ENCODE measurements at places on chromosomes 12 and 14.

DNA sequence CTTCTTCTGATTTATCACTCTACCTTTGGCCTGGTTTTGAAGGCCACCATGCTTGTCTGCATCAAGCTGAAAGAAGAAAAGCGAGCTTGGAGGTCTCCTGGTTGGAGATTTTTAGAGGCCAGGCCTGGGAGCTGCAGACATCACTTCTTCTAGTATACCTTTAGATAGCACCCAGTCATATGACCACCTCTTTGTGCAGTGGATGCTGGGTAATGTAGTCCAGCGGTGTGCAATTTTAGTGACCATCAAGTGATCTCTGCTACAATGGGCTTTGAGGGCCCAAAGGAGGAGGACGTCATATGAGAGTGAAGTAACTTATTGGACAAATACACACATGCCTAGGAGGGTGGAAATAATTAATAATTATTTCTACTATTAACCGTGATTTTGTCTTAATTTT is 15.2 kb upstream of the WNT5B start:
- no peak for DNase-seq

DNA sequence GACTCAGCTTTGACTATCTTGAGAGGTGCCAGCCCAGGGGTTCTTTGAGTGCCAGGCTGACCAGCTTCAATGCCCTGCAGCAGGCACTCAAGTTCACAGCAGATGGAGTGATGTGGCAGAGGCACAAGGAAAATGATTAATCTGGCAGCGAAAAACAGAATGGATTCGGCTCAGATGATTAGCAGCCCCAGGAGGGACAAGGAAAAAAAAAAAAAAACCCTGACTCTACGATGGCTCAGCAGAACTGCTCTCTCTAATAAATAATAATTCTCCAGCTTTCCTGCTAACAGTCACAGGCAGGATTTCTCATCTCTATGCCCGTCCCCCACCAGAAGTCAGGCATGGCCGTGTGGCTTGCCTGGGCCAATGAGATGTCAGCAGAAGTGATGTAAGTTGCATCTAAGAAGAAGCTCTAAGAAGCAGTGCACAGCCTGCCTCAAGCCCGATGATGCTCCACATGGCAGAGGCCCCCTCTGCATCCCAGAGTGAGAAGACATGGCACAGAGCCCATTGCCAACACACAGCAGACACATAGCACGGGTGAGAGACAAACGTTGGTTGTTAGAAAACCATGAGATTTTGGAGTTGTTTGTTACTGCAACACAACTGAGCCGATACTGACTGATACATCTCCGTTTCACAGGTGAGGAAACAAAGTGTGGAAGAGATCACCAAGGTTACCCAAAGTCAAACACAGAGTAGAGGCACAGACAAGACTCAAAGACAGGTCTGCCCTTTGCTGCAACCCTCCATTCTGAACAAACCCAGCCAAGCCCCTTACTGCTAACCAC is 111.0 kb downstream of the SCARB1 start:
- DNase-seq = no peak

- DNase-seq = no peak
Measured at GRCh38 chr14:54348001-54348611, 48.7 kb upstream of the CDKN3 start.

- no peak for DNase-seq
Measured at GRCh38 chr14:72480464-72481243, 413.2 kb downstream of the DPF3 start.

DNA sequence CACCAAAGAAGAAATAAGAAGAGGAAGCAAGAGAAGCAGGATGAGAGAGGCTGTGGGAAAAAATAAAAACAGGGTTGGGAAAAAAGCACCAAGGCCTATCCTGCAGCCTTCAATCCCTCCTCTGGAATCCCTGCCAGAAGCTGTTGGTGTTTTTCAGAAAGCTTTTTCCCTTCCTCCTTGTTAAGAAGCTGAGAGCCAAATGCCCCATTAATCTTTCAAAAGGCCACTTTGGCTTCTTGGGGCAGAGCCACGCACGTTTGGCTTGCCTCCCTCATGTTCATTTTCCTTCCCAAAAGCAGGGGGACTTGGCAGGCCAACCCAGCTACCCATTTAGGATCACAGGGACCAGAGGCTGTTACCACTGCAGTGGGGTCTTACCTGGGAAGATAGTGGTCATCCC is 365.3 kb downstream of the NUAK1 start:
- DNase-seq = no peak

DNA sequence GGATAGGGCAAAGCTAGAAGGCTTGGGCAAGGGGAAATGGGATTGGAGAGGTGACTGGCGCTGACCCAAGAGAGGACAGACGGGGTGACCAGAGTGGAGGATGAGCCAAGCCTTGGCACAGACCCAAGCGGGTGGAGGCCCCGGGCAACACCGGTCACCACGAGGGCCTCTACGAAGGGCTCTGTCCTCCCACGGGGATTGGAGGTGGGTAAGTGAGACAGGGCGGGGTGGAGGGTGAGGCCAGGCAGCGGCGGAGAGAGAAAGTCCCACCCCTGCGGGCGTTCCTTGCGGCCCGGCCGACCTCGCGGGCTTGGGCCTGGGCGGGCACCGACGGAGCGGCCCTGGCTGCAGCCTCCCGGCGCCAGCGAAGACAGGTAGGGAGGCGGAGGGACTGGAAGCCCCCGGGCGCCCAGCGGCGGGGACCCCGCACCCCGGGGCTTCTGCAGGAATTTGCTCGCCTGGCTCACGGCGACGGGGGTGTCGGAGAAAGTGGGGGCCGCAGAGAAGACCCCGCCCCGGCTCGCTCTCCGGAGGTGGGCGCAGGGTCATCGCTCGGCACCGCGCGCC is at the start of gene PAPLN:
Gene PAPLN (plus strand): TSS at position 288 of the 567 bp plus-strand sequence. CDS start 2,273 bp downstream, outside the sequence.
- no peak for DNase-seq

GRCh38 chr14:93543766-93544165 is 113.0 kb downstream of the UNC79 start:
- DNase-seq = no peak

DNA sequence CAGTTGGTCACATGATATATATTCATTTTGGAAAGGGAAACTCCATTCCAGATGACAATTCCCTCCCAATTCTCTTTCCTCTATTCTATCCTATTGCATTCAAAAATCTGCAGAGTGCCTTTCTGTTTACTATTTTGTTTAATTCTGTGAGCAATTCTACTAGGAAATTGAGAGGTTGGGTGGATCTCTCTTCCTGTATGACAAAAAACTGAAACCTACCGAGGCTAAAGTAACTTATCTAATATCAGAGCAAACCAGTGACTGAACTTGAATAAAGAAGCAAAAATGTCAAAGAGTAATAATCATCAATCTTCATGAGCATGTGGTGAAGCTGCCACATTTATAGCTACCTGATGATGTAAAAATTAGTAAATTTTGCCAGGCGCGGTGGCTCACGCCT is 16.6 kb upstream of the ACTN1 start:
- DNase-seq = no peak

GRCh38 chr12:26029736-26030022 is 71.2 kb downstream of the RASSF8 start:
- DNase-seq = no peak

DNA sequence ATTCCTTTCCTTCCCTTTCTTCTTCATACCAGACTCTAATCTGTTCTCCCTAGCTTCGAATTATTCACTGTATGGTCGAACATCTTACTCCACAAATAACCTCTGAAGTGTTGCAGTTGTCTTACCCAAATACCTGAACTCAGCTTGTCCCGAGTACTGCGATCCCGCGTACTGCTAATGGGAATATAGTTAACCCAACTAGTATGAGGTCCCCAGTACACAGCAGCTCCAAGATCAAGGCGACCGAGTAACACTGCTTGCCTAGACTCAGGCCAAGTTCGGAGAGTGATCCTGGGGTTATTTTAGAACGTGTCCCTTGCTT is 462 bp upstream of the ETNK1 start:
- no peak for DNase-seq

DNA sequence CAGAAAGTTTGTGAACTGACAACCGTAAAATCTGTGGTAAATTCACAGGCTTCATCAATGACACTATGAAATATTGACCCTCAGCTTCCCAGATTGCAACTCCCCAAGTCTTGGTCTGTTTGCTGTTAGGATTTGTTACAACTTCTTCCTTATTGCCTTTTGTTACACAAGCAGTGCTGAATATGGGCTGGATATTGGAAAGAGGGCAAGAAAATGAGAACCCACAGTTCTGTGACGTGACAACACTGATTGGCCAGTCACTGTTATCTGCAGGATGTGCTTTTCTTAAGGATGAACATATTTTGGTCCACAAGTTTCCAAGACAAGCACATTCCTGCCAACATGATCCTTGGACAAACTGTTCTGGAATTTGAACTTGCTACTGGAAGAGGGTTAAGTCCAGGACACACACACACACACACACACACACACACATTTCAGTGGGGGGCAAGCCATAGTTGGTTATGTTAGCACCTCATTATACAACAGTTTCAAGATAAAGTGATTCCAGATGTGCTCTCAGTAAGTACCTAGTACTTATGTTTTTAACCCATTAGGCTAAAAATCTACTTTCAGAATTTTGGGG is 16.6 kb upstream of the SLC38A2 start:
- no peak for DNase-seq

GRCh38 chr12:10186299-10186698 is 7.5 kb downstream of the TMEM52B start:
- peak; percentile 28 for DNase-seq
